ENCODE measurements at places on chromosomes 5 and 9.

- DNase-seq: no peak
These were observed 4.0 kb downstream of the TTLL11 start for GRCh38 chr9:122088880-122089706.

DNA sequence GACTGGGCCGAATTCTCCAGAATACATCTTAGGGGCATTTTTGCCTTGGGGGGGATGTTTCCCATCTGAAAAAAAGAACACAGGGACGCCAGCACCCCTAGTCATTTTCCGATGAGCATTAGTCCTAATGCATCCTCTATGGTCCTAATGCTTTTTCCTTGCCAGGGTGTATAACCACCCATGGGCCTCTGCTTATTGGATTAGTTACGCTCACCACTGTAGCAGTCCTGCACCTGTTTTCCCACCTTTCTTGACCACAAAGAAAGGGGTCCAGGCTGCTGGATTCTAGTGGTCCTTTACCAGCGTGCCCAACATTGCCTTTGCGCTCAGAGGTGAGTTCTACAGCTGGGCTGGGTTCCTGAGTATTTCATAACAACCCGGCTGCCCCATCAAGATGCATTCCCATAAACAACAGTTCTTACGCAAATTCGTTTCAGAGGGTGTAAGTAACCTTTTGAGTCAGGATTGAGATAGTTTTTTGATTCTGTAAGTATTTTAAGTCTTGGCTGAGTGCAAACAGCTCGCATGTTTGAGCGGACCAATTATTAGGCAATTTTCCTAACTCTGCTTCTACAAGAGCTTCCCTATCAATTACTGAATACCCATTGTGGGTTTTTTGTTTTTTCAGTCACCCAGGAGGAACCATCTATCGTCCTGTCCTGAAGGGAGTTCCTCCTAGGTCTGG, 135.1 kb downstream of the DROSHA start:
- no peak for DNase-seq

- no peak for DNase-seq
These were observed 124.4 kb upstream of the TMEM161B start for GRCh38 chr5:88393042-88393441.

DNA sequence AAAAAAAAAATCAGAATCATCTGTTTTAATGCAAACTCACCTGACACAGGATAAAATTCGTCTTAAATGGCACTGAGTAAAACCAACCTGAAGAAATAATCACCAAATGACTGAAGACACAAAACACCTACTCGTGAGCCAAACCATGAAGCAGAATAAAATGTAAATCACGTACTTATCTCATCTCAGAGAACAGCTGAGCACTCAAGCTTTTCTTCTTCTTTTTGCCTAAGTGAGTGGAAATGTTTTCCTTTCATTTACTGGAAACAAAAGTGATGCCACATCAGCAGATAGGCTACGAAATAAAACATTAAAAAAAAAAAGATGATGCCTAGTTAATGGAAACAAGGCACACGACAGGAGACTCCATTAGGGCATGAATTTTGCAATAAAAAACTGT, 36.4 kb downstream of the ATPSCKMT start:
- no peak for DNase-seq
